ENCODE measurements at places on chromosomes 6 and 20.

GRCh38 chr6:142440600-142441293 lies 138.9 kb downstream of the ADGRG6 start:
- DNase-seq: no peak

GRCh38 chr6:36493859-36494258 lies 51.1 kb downstream of the KCTD20 start:
- no peak for DNase-seq

DNA sequence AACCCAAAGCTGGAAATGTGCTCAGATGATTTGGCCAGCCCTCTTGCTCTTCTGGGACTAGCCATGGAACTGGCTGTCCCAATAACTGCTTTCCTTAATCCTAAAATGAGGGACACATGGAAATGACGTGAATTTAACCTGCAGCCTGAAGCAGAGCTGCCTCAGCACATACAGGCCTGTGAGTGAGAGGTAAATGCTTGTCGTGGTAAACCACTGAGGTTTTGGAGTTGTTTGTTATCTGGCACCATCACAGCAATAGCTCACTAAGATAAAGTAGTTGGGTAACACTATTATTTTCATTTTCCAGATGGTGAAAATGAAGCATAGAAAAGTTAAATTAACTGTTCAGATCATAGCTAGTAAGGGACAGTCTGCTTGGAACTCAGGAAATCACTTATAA lies 333.4 kb upstream of the CHD6 start:
- DNase-seq: no peak

GRCh38 chr20:588932-589672 lies 21.0 kb downstream of the TCF15 start:
- no peak for DNase-seq

DNA sequence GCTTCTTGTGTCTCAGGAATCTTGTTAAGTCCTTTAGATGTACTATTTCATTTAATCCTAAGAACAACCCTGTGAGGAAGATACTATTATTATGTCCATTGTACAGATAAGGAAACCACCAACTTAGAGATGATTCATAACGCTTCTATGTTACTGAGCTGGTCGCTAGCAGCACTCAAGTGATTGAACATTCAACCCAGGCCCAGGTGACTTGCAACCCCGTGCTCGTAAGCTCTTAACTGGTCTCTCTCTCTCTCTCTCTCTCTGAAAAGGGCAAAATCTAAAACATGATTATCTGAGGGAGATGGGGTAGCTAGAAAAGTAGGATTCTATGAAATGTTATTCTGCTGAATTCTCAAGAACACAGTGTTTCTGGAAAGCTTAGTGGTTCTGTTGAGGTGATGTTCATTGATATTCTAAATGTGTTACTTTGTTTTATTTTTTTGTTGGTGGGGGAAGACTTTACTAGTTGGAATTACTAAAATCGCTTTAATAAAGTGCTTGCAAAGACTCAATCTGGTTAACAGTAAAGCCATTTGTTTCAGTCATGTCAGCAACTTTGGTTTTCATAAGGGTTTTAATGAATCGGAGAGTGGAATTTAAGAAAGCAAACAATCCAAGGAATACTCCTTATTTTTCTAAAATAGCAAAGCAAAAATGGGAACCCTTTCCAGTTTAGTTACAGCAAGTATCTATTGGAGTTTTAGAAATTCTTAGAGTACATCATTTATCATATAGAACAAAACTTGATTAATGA lies 265.0 kb upstream of the TAB2 start:
- DNase-seq: no peak

- DNase-seq: no peak
These were observed 197.1 kb downstream of the CDH4 start for GRCh38 chr20:61449057-61449609.

DNA sequence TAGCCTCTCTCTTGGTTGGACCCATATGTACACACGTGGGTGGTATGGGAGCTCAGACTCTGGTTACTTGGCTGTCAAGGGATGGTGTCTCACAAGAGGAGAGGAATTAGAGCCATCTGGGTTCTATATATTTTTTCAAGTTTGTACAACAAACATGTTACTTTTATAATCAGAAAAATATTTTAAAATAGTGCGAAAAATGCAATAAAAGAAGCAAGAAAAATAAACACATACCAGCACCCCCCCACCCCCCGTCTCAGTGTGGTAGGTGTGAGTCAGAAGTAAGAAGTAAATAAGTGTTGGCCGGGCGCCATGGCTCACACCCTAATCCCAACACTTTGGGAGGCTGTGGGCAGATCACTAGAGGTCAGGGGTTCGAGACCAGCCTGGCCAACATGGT lies 2.1 kb upstream of the TIAM2 start:
- DNase-seq: no peak

DNA sequence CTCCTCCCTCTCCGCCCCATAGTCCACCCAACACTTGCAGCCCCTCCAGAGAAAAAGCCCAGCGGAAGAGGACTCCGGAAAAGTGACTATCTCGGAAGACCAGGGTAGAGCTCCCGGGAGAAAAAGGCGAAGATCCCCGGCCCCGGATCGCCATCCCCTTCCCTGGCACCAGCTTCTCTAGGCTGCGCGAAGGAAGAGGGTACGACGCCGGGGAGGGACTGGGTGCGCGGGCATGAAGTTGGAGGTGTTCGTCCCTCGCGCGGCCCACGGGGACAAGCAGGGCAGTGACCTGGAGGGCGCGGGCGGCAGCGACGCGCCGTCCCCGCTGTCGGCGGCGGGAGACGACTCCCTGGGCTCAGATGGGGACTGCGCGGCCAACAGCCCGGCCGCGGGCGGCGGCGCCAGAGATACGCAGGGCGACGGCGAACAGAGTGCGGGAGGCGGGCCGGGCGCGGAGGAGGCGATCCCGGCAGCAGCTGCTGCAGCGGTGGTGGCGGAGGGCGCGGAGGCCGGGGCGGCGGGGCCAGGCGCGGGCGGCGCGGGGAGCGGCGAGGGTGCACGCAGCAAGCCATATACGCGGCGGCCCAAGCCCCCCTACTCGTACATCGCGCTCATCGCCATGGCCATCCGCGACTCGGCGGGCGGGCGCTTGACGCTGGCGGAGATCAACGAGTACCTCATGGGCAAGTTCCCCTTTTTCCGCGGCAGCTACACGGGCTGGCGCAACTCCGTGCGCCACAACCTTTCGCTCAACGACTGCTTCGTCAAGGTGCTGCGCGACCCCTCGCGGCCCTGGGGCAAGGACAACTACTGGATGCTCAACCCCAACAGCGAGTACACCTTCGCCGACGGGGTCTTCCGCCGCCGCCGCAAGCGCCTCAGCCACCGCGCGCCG lies 822 bp downstream of the FOXQ1 start:
- no peak for DNase-seq

DNA sequence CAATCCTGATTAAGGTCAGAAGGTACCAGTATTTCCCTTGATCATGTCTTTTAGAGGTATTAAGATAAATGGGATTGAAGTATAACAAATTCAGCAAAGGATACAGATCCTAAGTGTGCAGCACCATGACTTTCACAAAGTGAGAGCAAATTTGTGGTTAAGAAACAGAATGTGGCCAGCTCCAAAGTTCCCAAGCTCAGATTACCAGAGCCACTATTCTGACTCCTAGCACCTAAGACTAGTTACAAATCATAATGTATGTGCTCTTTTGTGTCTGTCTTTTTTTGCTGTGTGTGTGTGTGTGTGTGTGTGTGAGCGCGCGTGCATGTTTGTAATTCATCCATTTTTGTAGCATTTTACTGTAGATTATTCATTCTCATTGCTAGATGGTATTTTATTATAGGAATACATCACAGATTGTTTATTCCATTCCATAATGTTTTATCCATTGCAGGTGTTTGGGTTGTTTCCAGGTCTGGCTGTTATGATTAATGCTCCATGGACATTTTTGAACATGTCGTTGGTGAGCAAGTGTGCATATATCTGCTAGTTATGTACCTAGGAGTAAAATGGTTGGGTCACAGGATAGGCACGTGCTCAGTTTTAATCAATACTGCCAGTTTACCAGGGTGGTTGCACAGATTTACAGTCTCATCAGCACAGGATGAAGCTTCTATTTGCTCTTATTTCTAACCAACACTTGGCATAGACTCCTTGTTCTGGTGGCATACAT lies 314.0 kb upstream of the JAG1 start:
- no peak for DNase-seq

DNA sequence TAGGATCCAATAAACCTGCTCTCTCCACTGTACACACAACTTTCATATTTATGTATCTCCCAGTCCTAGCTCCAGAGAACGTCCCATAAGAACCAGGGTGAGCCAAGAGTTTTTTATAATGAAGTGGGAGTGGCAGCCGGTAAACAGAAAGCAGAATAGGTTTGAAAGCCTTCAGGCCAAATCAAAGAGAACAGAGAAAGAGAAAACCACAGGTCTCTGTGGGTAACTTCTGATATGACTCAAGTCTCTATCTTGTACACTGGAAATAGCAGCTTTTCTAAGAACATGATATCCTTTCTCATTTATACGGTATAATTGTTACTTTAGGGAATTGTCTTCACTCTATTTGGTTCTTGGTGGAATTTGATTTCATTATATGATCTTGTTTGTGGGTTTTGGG lies 273.6 kb downstream of the PACRG start:
- DNase-seq: no peak

DNA sequence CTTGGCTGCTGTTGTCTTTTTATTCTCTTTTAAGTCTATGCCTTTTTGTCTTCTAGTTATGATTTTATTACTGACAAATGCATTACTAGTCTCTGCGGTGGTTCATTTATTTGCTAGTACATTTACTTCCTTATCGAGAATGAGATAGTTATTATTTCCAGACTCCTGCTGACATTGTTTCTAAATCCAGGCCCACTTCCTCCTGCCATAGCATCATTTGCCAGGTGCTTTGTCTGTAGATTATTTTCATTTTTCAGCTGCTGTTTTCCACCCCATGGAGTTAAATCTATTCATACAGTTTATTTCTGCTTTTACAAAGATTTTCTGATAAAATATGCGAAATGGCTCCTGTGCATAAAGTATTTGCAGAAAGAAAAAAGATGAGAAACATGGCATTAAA lies 459.7 kb downstream of the MMUT start:
- no peak for DNase-seq

- no peak for DNase-seq
These were observed 191.6 kb upstream of the RUNX2 start for GRCh38 chr6:45136495-45136894.

GRCh38 chr20:9349249-9349648 lies 165.1 kb upstream of the LAMP5 start:
- no peak for DNase-seq

GRCh38 chr6:81613606-81614005 lies 138.9 kb downstream of the TENT5A start:
- no peak for DNase-seq

GRCh38 chr6:104601721-104602120 lies 258.0 kb downstream of the HACE1 start:
- no peak for DNase-seq

GRCh38 chr6:121816906-121817540 lies 381.6 kb downstream of the GJA1 start:
- no peak for DNase-seq

- DNase-seq: no peak
These were observed 17.9 kb upstream of the CCDC170 start for GRCh38 chr6:151475653-151476523.

DNA sequence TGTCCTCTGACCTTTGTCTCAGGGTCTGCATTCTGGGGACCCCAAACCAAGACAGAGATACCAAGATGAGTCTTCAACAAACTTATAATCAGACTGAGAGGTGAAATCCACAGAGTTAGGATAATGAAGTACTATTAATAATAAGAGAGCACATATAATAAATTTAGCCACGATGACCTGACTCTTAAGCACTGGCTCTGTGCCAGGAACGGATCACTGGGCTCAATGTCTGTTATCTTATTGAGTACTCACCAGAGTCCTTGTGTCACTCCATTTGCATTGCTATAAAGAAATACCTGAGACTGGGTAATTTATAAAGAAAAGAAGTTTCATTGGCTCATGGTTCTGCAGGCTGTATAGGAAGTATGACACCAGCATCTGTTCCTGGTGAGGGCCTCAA lies 18.9 kb upstream of the ITPR3 start:
- no peak for DNase-seq

- no peak for DNase-seq
These were observed 135.3 kb upstream of the NT5E start for GRCh38 chr6:85314586-85314985.

DNA sequence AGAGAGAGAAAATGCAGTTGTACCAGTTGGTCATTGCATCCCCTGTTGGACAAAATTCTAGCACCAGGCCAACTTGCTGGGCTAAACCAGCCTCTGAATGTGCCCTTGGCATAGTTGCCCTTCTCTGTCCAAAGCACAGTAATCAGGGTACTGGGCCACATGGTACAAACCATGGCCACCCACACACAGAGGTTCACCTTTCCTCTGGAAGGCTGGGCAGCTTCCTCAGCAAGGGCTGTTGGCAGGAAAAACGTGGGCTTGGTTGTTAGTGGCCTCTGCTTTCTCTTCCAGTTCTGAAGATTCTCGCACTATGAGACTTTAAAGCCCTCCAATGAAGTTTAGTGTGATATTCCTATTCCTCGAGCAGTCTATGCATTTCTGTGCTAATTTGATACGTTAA lies 706 bp downstream of the DDO start:
- DNase-seq: no peak

GRCh38 chr6:35733633-35734032 lies 3.2 kb upstream of the ARMC12 start:
- no peak for DNase-seq

- no peak for DNase-seq
These were observed 1.1 kb upstream of the RPS12 start for GRCh38 chr6:132813173-132813856.

- DNase-seq: no peak
These were observed 380.3 kb upstream of the AGPAT4 start for GRCh38 chr6:161654209-161654608.

DNA sequence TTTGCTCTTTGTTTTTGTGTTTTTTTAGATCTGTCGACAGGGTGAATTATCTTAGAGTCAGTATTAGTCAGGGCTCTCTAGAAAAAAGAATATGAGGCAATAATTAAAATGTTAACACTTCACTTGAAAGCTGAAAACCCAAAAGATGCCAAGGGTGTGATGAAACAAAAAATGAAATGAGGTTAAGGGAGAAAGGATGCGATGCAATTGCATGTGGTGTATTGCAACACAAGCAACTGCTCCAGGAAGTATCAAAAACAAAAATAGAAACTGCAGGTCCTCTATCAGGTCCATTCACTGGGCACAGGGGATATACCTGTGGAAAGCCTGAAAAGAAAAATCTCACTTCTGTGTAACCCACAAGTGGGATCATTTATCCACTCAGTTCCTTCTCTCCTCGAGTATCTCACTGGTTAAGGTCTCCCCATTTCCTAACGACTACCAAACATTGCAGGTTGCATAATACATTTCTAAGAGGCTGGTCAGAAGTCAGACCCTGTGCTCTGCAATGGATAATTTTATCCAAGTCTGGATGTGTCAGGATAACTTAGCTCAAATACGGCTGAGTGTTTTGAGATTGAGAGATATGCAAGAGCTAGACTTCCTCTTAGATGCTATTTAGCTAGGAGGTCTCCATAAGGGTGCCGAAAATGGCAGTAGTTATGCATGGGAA lies 257.7 kb upstream of the GJE1 start:
- no peak for DNase-seq

DNA sequence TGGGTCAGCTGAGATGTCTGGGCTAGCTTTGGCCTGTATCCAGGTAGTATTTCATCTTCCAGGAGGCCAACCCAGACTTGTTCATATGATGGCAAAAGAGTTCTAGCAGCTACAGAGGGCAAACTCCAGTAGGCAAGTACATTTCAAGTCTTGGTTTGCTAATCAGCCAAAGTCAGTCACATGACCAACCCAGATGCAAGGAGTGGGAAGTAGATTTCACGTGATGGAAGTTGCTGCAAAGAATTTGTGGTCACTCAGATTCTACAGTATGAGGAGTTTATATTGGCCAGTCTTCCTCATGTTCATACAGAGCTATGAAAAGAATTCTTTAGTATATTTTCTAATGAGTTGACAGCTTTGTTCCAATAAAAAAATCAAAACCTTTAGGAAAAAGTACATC lies 101.8 kb downstream of the PHACTR1 start:
- DNase-seq: no peak
